ENCODE measurements at places on chromosomes 4 and X.
A peak's percentile ranks its signal among the peaks of the same experiment; 100 is the strongest.

- DNase-seq: no peak
Observed at GRCh38 chr4:151049430-151049884, 34.4 kb upstream of the LRBA start.

DNA sequence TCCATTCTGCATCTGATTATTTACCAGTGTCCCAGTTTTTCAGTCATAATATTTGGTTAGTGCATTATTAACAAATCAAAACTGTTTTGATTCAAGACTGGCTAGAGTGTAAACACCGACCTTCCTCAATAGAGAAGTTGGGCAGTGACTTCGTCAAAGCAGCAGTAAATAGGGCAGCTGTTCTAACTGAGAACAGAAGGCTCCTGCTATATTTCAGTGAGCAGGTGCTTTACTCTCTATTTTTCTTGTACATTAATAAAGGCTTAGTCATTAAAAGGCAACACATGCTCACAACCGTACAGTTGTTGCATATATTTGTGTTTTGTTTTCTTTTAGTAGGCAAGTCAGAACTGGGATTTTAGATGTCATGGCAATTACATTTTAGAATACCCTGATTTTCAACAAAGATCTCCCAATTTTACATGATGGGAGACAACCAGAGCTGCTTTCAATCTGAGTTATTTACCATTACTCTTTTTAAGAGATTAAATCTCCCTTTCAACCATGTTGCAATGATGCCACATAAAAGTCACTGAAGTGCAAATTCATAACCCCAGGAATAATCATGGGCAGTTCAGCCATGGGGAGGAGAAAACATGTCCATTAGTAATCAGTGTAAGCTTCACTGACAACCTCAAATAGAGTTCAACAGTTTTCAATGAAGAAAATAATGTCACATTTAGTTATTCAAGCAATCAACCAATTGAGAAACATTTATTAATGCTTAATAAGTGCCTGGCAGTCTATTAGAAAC lies 233.3 kb downstream of the NDST4 start:
- peak; percentile 72 for DNase-seq

DNA sequence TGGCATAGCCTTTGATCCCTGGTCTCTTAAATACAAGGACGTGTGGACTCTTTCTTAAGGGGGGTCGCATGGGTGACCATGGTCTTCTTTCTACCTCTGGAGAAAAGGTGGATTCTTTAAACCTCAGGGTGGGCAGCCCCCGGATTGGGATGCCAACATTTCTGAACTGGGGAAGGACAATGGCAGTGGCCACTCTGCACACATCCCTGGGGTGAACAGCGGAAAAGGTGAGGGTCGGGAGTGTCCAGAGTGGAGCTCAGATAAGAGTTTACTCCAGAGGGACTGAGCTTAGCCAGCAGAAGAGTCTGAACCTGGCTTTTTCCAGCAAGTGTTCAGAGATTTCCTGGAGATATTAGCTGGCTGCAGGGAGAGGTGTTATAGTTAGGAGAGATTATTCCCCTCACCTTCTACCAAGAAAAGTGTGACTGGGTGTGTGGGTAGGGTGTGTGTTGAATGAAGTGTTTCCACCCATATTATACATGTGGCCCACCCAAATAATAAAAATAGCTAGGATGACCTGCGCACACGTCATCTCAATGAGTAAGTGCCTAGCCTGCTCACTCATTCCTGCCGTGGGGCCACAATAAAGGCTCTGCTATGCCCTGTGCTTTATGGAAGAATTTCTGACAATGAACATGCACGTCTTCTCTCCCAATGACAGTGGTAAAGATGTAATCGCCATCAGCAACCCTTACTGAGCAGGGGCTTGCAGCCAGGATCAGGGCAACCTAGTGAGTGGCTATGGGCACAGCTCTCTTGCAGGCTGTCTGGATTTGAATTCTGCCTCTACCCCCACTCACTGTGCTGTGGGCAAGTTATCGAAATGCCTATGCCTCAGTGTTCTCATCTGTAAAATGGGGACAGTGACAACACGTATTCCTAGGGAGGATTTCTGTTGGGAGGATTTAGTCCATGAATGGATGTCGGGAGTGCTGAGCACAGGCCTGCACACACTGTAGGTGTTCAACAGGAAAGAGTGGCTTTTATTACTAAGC lies 76.6 kb downstream of the SLC2A9 start:
- DNase-seq: no peak

GRCh38 chr4:96729641-96730040 lies 889.7 kb downstream of the PDHA2 start:
- DNase-seq: no peak

- no peak for DNase-seq
Observed at GRCh38 chr4:114538012-114538617, 60.5 kb upstream of the UGT8 start.

DNA sequence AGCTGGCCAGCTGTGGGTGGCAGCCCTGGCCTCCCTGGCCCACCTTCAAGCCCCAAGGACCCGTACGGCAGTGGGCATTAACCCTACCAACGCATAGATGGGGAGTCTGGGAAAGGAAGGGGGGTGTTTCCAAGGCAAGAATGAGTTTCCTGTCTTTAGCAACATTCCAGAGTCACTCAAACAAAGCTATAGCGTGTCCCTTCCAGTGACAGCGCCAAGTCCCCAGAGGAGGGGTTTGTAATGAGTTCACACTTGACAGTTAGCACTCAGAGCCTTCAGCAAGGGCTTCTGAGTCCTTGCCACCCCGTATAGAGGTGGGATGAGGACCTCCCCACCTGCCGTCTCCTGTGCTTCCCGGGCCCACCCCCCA lies 1.8 kb downstream of the BGN start:
- DNase-seq: no peak

- peak; percentile 77 for DNase-seq
Observed at GRCh38 chr4:122776916-122777315, 44.4 kb downstream of the BBS12 start.

- DNase-seq: no peak
Observed at GRCh38 chr4:93671093-93671492, 157.5 kb upstream of the ATOH1 start.

- DNase-seq: no peak
Observed at GRCh38 chrX:48719958-48720357, 23.4 kb downstream of the SUV39H1 start.

DNA sequence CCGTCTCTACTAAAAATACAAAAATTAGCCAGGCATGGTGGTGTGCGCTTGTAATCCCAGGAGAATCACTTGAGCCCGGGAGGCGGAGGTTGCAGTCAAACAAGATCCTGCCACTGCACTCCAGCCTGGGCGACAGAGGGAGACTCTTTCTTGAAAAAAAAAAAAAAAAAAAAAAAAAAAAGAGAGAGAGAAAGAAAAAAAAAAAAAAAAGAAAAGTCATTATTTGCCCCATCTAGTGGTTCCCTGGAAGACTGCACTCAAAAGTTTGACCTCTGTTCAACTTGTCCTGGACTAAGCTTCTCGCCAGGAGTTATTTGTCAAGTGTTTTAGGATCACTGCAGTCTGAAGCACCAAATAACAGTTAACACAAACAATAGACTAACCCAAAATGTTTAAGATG lies 45.3 kb upstream of the KCTD8 start:
- DNase-seq: no peak

GRCh38 chr4:153418558-153418957 lies 47.6 kb upstream of the TMEM131L start:
- DNase-seq: peak; percentile 51

- DNase-seq: no peak
Observed at GRCh38 chr4:184751585-184751956, 17.7 kb upstream of the CENPU start.

DNA sequence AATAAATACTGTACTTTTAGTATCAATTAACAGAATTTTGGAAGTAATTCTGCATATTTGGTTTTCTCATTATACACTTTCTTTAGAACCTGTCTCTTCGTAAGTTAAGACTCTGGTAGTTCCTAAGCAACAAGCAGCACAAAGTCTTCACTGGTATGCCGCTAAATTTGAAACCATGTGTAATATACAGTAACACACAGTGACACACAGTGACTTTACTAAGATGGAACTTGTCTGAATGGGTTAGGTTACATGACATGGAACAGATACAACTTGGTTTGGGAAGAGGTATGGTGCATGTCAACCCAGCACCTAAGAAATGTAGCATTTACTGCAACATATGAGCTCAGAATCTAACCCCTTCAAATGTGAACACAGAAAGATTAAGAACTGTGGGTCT lies 83.5 kb upstream of the PRSS48 start:
- no peak for DNase-seq

Data from NCI-H69 (cell line).